Adrenal gland (tissue), 19 donors: ENCODE measurements at places on chromosomes 3 and 15. TPM values are rescaled to one million over a fixed set of nuclear protein-coding genes. Genes with fewer than 3 reads are reported as not detected.

DNA sequence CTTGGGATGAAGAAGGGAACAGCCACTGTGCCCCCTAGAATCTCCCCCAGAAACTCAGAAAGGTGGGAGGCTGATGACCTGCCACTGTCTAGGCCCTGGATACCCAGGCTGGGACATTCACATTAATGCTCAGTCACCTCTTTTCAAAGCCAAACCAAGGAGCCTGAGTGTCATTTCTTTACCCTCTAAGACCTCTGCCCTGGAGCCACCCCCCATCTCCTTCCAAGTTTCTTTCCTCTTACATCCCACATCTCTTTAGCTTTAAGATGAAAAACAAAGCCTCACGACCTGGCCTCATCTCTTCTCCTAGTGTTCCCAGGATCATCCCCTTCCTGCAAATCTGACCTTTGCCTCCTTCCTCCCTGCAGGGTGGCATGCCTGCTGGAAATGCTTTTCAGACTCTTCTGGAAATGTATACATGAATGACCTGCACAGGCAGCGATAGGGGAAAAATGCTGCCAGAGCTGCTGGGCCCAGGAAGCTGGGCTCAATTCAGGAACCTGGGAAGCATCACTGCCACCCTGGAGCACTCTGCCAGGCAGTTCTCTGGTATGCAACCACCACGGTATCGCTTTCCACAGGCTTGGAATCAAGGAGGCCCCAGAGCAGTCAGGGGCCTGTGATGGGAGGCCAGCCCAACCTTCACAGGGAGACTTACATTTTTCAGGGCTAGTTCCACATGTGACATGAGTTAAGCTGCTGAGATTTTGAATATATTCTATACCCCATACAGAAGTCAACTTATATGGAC is 67.6 kb downstream of the DAPK2 start:
- no peak for DNase-seq
- no peak overlapping the region for H3K27ac ChIP-seq
- no peaks in the 10 kb centered on the region for H3K4me1 ChIP-seq
- no peaks in the 10 kb centered on the region for H3K36me3 ChIP-seq
- no peak overlapping the region for H3K4me3 ChIP-seq
- H3K27me3 ChIP-seq: no peaks in the 10 kb centered on the region

GRCh38 chr3:101039285-101039684 is 46.1 kb upstream of the ABI3BP start:
- DNase-seq: no peak
- no peak overlapping the region for H3K4me3 ChIP-seq
- no peaks in the 10 kb centered on the region for H3K27me3 ChIP-seq
- no peaks in the 10 kb centered on the region for H3K36me3 ChIP-seq
- no peaks in the 10 kb centered on the region for H3K4me1 ChIP-seq

DNA sequence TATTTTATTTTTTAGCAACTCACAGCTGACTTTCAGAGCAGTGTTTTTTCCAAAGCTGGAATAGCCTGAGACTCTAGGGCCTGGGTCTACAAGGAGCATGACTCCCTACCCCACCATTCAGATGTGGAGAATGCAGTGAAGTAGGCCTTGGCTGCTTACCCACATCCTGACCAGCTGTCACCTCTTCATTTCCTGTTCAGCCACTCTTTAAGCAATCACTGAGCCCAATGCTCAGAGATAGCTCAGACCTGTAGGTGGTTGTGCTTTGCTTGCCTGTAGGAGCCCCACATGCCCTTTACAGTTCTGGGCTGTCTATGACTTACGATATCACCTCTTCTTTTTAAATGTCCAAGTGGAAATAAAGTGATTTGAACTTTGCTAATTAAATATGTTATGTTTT is 148.1 kb downstream of the NEK11 start:
- H3K36me3 ChIP-seq: no peaks in the 10 kb centered on the region
- H3K4me1 ChIP-seq: no peaks in the 10 kb centered on the region
- no peak overlapping the region for H3K4me3 ChIP-seq
- H3K27me3 ChIP-seq: no peaks in the 10 kb centered on the region
- H3K27ac ChIP-seq: no peak overlapping the region

DNA sequence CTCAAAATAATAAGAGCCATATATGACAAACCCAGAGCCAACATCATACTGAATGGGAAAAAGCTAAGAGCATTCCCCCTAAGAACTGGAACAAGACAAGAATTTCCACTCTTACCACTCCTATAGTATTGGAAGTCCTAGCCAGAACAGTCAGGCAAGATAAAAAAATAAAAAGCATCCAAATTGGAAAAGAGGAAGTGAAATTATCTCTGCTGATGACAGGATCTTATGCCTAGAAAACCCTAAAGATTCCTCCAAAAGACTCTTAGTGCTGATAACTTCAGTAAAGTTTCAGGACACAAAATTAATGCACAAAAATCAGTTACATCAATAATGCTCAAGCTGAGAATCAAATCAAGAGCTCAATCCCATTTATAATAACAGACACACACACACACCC is 45.9 kb upstream of the SLC2A2 start:
- no peaks in the 10 kb centered on the region for H3K36me3 ChIP-seq
- no peak overlapping the region for H3K4me3 ChIP-seq
- no peak for DNase-seq
- no peak overlapping the region for H3K27ac ChIP-seq

DNA sequence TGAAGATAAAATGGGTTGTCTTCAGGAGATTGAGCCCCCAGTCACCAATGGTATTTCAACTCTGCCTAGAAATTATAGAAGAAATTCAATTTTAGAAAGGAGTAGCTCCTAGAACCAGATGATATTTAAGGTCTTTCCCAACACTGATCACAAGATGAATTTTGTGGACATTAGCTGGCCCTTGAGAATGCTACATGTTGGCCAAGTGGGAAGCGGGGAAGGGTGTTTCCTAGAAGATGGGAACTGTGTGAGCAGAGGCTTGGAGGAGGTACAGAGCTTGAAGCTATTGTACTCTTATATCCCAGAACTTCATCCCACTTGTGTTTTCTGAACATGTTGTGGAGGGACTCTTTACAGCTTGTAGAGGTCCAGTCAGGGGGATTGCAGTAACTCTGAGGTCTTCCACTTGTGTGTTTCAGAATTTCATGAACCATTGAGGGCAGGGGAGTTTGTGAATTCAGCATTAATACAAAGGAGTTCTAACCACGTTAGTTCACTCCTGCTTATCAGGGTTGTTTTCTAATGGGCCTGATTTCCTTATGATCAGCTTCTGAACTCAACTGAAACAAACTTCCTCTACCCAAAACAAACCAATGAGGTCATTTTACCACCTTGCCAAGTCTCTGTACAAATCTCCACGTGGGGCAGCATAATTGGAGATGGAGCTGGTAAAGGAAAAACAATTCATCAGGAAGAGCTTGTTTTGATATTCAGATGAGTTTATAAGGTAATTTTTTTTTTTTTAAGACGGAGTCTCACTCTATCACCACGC is 152.6 kb upstream of the TPM1 start:
- H3K4me3 ChIP-seq: no peak overlapping the region
- H3K4me1 ChIP-seq: no peaks in the 10 kb centered on the region
- H3K36me3 ChIP-seq: no peaks in the 10 kb centered on the region
- H3K27me3 ChIP-seq: no peaks in the 10 kb centered on the region
- no peak for DNase-seq

- DNase-seq: no peak
- H3K27ac ChIP-seq: no peak overlapping the region
- no peaks in the 10 kb centered on the region for H3K27me3 ChIP-seq
Observed at GRCh38 chr3:117572786-117573185, 863.2 kb downstream of the TUSC7 start.

GRCh38 chr15:88491158-88491557 is 23.6 kb downstream of the MRPS11 start:
- H3K27me3 ChIP-seq: no peaks in the 10 kb centered on the region
- H3K36me3 ChIP-seq: no peaks in the 10 kb centered on the region
- H3K4me1 ChIP-seq: no peaks in the 10 kb centered on the region

GRCh38 chr15:38781196-38781595 is 216.6 kb upstream of the RASGRP1 start:
- H3K4me3 ChIP-seq: no peak overlapping the region
- H3K27ac ChIP-seq: no peak overlapping the region
- DNase-seq: no peak
- H3K36me3 ChIP-seq: no peaks in the 10 kb centered on the region

- no peak overlapping the region for H3K27ac ChIP-seq
- no peaks in the 10 kb centered on the region for H3K27me3 ChIP-seq
- no peak for DNase-seq
- no peaks in the 10 kb centered on the region for H3K4me1 ChIP-seq
- no peak overlapping the region for H3K4me3 ChIP-seq
Observed at GRCh38 chr3:154235330-154235729, 89.0 kb downstream of the DHX36 start.

DNA sequence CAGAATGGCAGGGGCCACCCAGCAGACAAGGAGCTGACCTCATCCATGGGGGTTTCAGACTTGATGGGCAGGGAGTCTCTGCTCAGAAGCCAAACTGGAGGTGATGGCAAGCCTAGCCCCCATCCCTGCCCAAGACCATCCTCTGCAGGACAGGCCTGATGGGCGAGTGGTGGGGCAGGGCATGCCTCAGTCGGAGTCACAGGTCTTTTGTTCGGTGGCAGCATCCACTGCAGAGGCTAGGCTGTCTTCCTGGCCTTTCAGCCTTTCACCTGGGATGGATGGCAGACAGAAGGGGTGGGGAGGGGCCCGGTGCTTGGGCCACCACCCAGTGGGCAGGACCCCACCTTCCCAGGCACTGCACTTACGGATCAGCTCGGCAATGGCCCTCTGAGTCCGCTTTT is 44.4 kb downstream of the PTH1R start:
- H3K27ac ChIP-seq: no peak overlapping the region
- no peak overlapping the region for H3K4me3 ChIP-seq
- no peak for DNase-seq
- no peaks in the 10 kb centered on the region for H3K27me3 ChIP-seq

GRCh38 chr15:45165536-45165935 is 22.2 kb downstream of the SHF start:
- H3K27me3 ChIP-seq: no peaks in the 10 kb centered on the region
- DNase-seq: no peak
- no peak overlapping the region for H3K4me3 ChIP-seq
- H3K36me3 ChIP-seq: no peaks in the 10 kb centered on the region

GRCh38 chr3:85427467-85427866 is 468.7 kb downstream of the CADM2 start:
- DNase-seq: no peak
- no peak overlapping the region for H3K27ac ChIP-seq
- no peaks in the 10 kb centered on the region for H3K4me1 ChIP-seq
- no peaks in the 10 kb centered on the region for H3K27me3 ChIP-seq
- no peaks in the 10 kb centered on the region for H3K36me3 ChIP-seq

The FANCD2OS gene
- not detected for total RNA-seq

The AGBL1 gene
- total RNA-seq: not detected

The LYSMD4 gene
- 1.7 TPM for total RNA-seq

The KATNBL1 gene
- 10.3 TPM for total RNA-seq

The LMOD3 gene
- not detected for total RNA-seq
